Activated CD4-positive, alpha-beta T cell treated with anti-CD3 and anti-CD28 coated beads, Interleukin-2, Interleukin-6, amounts not matched to agents 100 ng/mL and 50 ng/mL, durations not matched to agents 16 hours and 8 hours (primary cell): ENCODE measurements at places on chromosomes 7 and 10.
A peak's percentile ranks its signal among the peaks of the same experiment; 100 is the strongest.

DNA sequence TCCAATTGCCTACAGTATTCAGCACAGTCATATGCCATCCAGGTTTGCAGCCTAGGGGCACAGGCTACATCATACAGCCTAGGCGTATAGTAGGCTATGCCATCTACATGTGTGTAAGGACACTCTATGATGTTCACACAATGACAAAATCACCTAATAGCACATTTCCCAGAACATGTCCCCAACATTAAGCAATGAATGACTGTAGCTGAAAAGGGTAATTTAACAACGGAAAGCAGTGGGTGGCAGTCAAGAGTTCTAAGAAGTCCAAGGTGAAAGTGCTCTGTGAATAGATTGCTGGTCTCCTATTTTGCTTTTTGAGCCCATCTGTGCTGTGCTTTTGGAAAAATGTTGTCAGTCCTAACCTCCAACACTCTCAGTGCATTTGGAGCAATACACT lies 162.6 kb downstream of the KLF6 start:
- peak; percentile 66 for DNase-seq

DNA sequence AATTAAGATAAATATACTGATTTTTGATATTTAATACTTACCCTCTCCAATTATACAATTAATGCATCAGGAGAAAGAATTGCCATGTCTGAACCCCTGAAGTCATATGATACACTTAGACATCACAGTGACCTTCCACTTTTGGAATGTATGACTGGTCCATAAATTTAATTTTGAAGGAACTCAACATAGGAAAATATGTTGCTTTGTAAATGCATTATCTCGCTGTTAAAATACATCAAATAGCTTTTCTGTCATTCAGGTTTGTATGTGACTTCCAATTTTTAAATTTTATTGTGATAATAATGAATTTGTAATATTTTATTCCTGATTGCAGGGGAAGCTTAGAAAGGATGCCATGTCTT lies 631.9 kb upstream of the ANKRD30A start:
- no peak for DNase-seq

DNA sequence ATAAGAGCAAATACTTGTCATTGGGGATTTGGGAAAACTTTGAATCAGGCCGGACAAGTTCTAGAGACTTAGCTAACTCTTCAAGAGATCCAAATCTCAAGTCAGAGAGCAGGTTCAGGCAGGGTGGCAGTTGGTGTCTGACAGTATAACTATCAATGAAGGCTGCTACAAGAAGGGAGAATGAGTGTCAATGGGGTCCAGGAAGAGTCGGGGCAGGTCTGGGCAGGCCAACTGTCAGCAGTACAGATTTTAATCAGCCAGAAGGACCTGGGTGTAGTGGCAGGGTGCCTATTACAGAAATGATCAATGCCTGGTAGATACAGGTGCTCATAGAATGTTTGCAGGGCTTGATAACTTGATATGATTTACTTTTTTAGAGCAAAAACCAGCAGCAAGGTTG lies 751.1 kb downstream of the GRM8 start:
- DNase-seq: no peak

DNA sequence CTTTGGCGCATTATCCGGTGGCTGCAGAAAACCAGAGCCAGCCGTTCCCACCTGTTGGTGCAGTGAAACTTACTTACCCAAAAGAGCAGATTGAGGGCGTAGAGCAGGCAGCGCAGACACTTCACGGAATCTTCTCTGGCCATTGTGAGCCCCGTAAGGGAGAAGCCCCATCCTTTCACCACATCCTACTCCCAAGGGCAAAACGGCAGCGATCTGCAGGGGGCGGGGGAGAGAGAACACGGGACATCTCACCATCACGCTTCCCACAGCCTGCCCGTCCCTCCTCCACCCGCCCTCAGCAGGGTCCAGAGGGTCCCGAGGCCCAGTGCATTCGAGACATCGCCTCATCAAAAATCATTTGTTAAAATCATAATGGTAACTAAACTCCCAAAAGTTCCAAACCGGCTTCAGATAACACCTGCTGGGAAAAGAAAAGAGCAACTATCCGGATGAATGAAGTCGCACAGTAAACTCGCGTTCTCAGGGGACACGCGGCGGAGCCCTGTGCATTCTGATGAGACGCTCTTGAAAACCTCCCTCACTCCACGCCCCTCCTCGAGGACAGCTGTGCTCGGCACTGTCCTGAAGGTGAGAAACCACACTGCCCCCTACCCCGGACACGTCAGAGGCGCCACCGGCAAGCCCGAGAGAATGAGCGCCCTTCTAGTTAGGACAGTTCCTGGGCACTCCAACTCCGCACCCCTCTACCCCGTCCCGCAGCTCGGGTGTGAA lies 1.2 kb downstream of the TSPAN12 start:
- DNase-seq: peak; percentile 7

DNA sequence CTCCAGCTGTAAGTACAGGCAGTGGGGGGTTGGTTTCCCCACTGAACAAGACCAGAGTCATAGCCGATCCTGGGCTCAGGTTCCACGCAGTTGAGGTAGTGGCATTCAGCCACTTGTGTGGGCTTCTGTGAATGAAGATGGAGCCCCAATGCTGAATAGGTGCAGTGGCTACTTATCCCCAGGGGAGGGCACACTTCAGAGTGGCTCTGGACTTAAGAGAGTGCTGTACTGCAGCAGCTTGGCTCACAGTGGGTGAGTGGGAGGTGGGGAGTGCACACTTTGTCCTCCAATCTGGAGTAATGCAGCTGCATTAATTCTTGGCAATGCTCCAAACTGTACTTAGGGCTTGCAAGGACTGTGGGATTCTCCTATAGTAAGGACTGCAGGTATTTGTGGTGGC lies 81.9 kb downstream of the BUB3 start:
- no peak for DNase-seq

GRCh38 chr7:31488562-31489203 lies 25.2 kb upstream of the ITPRID1 start:
- DNase-seq: peak; percentile 73

- DNase-seq: no peak
These were observed 378.8 kb upstream of the SHH start for GRCh38 chr7:156191090-156191489.

GRCh38 chr10:77190291-77190690 lies 447.3 kb downstream of the KCNMA1 start:
- no peak for DNase-seq

- DNase-seq: no peak
These were observed at the start of gene FERD3L for GRCh38 chr7:19144661-19145433. TSS of gene FERD3L (minus strand) at chr7:19145421. CDS start at chr7:19145362, 59 bp downstream.

DNA sequence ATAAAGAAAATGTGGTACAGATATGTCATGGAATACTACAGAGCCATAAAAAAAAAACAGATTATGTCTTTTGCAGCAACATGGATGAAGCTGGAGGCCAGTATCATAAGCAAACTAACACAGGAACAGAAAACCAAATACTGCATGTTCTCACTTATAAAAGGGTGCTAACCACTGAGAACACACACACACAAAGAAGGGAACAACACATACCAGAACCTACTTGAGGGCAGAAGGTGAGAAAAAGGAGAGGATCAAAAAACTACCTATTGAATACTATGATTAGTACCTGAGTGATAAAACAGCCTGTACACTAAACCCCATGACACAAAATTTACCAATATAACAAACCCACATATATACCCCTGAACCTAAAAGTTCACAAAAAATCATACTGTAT lies 144.6 kb downstream of the TPK1 start:
- no peak for DNase-seq

DNA sequence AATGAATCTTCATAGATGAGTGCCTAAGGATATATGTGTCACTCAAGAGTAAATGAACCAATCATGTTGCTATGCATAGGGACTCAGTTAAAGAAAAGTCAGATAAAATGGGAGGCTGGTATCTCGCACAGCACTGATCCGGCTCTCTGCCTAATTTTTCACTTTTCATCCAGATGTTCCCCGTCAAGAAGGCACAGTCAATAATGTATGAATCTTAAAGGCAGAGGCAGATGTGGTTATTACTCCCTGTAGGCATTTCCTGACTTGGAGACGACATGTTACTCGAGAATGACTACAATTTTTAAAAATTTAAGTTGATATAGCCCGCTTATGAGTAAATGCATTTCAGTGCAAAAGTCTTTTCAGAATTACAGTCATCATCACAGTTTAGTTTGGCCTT lies 113.6 kb downstream of the TBXAS1 start:
- DNase-seq: no peak

DNA sequence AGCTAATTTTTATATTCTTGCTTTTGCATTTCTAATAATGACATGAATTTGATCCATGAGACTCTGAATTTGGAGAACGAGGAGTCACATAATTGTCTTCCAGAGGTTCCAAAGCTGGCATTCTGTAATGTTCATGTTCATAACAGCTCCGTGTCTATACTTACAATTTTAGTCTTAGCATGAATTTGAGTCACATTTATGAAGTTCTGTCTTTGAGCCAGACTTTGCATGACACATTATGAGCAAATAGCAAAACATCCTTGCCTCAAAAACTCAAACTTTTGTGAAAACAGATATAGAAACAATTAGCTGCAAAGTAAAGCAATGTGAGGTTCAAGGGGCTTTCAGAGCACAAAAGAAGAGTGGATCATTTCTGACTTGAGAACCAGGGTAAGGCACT lies 44.5 kb upstream of the CAV2 start:
- no peak for DNase-seq

DNA sequence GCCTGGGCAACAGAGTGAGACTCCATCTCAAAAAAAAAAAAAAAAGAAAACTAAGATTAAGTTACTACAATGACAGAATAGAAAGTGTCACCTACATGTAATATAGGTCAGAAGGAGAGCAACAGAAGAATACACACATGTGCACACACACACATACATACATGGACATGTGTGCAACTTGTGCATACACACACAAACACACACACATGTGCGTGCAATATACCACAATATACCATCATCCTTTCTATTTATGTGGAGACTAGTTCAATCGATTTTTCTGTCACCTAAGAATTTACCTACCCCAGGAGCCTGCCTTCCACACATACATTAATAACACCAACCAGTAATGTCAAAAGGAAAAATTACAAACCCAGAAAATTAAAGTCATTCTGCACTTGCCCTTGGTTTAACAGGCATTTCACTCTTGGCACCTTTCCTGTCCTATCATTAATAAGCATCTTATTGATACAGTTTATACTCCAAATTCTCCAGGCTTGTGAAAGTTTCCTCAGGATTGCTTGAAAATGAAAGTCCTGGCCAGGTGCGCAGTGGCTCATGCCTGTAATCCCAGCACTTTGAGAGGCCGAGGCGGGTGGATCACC lies 2.5 kb downstream of the PNLIPRP1 start:
- DNase-seq: no peak

- DNase-seq: no peak
These were observed 62.2 kb downstream of the MPLKIP start for GRCh38 chr7:40072268-40072667.

DNA sequence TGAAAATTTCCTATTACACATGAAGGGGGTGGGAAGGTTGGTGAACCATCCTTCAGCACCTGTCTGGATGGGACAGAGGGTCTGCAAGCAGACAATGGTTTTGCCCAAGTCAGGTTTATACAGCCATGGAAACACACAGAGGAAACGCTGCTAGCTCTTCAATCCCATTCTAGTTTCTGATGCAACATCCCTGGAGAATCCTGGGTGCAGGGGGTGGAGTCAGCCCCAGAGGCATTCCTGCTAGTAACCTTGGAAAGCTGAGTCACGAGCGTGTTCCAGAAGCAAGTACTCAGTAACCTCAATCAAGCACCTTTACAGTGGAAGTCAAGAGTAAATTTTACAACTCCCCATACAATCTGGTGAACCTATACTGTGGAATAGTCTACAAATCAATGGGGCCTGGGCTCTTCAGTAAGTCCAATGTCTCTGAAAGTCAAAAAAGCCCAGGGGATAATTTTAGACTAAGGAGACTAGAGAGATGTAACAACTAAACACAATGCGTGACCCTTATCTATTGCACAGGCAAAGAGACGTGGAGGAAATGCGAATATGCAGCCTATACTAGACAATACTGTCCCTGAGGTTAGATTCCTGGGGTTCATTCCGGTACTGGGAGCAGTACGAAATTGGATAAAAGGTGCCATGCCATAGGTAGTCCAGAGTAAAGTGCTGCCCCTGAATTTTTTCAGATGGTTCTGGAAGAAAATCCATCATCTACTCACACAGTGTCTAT lies 95.4 kb downstream of the ZRANB1 start:
- no peak for DNase-seq

DNA sequence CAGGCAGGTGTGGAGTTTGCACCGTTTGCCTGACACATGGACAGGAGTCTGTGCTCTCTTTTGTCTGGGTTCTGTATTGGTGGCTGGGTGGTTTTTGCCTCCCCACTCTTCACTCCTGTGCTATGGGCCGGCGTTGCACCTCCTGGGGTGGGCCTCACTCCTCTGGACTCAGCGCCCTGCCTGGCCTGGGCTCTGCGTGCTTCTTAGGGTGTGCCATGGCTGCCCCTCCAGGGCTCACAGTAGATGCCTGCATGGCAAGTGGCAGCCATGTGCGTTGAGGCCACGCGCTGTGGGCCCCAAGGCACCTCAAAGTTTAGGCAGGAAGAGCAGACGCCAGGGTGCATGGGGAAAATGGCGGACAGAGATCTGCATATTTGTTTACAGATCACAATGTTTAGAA lies 319.8 kb downstream of the ADARB2 start:
- no peak for DNase-seq

GRCh38 chr10:106467506-106467905 lies 697.0 kb downstream of the SORCS1 start:
- DNase-seq: no peak

GRCh38 chr10:23065181-23065948 lies 30.0 kb upstream of the MSRB2 start:
- DNase-seq: no peak

GRCh38 chr10:35711615-35712411 lies 69.7 kb upstream of the FZD8 start:
- no peak for DNase-seq

- no peak for DNase-seq
These were observed 606.3 kb upstream of the FZD8 start for GRCh38 chr10:36248304-36248981.

- no peak for DNase-seq
These were observed 926 bp upstream of the PCBD1 start for GRCh38 chr10:70889291-70889690.

DNA sequence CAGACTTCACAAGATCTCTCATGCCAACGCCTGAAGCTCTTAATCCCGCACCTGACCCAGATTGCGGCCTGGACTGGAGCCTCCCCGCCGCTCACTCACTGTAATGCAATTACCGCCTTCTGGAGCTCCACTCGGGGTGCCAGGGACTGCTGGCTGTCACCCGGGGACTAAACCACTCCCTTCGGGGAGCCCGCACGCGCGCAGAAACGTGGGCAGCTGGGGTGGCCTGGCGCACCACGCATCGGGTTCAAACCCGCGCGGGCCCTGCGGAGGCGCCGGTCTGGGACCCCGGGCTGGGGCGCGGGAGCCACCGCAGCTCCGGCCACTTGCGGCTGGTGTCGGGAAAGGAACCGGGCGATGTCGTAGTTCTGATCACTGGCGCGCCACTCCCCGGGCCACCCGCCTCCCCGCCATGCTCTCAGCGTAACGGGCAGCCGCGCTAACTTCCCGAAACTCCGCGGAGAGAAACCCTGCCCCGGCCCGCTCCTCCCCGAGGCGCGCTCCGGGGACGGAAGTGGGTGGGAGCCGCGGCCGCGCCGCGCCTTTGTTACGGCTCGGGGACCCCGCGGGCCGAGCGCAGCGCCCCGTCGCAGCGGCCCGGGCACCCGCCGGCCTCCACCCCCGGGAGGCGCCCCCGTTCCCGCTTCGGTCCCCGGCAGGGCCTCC lies 100.3 kb upstream of the SVIL start:
- peak; percentile 43 for DNase-seq
